ENCODE measurements at places on chromosomes 7 and 10.

DNA sequence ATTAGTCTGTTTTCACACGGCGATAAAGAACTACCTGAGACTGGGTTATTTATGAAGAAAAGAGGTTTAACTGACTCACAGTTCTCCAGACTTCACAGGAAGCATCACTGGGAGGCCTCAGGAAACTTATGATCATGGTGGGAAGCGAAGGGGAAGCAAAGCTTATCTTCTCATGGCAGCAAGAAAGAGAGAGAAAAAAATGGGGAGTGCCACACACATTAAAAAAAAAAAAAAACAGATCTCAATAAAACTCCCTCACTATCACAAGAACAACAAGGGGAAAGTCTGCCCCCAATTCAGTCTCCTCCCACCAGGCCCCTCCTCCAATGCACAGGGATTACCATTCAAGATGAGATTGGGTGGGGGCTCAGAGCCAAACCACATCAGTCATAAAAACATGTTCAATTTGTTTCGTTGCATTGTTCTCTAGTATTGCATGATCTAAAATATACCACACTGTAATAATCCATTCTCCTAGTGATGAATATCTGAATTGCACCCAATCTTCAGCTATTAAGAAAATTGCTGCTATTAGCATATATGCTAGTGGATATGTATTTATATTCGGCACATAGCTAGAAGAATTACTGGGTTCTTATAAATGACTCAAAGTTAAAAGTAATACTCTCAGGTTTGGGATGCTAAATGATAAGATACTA, 328.9 kb upstream of the KCND2 start:
- no peak for DNase-seq

GRCh38 chr7:70669854-70670253, 462.1 kb upstream of the GALNT17 start:
- no peak for DNase-seq

DNA sequence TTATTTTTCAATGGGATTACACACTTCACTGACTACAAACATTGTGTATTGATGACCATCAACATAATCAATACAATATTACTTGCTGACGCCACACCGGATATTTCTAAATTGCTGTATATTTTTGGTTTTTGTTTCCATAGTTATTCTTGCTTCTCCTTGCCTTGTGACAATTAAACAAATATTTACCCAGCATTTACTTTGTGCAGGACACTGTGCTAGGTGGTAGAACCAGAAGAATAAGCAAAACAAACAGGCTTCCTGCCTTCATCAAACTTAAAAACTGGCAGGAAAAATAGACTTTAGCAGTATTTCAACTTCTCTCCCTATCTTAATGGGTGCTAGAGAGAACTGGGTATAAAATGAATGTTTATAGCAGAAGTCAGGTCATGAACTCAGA, 50.6 kb downstream of the ZNF277 start:
- no peak for DNase-seq

DNA sequence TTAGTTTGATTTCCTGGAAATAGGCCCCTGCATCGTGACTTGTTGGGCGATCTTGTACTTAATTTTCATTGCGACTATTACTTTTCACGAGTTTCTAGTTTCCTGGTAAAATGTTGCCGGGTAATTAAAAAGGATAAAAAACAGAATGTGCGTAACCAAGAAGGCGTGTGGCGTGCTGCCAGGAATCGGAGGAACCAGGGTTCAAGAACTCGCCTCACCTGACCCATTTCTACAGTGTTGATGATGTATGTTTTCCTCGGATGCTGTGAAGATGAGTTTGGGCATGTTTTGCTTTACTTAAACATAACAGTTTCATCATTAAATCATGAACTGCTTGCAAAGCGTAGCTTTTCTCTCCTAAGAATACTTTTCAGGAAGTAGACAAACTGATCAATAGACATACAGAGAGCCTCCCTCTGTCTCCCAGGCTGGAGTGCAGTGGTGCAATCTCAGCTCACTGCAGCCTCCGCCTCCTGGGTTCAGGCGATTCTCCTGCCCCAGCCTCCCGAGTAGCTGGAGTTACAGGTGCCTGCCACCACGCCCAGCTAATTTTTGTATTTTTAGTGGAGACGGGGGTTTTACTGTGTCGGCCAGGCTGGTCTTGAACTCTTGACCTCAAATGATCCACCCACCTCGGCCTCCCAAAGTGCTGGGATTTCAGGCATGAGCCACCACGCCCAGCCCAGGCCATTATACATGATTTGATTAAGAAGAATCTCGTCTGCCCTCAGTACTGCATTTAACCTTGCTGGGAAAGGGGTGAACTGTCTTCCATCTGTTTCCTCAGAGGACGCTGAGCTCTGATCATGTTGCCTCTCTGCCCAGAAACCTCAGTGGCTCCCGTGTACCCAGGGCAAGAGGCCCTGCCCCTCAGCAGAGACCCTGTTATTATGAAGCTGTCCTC, 9.1 kb downstream of the FOXK1 start:
- no peak for DNase-seq

DNA sequence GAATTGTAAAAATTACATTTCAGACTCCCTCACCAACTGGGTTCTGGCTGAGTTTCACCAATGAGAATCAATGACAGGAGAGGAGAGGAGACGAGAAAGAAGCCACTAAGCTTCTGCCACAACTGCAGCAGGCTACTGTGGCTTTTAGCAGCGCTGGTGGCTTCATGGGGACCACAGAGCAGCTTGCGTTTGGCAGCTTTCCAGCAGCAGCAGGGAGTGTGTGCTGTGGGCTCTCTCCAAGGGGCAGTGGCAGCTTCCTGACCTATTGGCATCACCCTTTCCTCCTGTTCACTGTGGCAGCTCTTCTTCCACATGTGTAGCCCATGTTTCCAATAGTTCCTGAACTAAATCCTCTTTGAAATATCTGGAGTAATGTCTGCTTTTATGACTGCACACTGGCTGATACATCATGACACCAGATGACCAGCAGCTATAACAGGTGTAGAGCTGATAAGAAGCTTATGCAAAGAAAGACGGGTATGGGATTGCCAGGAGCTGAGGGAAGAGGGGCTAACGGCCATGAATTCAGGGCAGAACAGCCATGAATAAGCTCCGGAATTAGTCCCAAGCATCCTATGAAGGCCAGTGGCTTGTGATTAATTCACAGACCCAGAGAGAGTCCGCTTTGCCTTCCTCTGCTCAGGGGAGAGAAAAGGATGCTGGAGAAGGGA, 46.8 kb downstream of the KCNH2 start:
- DNase-seq: peak; percentile 26

- DNase-seq: no peak
Measured at GRCh38 chr10:64379898-64380297, 858.7 kb downstream of the REEP3 start.

GRCh38 chr7:130891254-130892094, 157.5 kb upstream of the KLF14 start:
- DNase-seq: no peak

- peak; percentile 27 for DNase-seq
Measured at GRCh38 chr10:111076682-111077478, at the start of gene ADRA2A. Gene ADRA2A (plus strand): TSS chr10:111077029. CDS start chr10:111077997, 968 bp downstream.

- DNase-seq: no peak
Measured at GRCh38 chr7:43891069-43891955, 15.1 kb downstream of the URGCP start.

GRCh38 chr7:15166620-15167019, 264.1 kb upstream of the DGKB start:
- no peak for DNase-seq

DNA sequence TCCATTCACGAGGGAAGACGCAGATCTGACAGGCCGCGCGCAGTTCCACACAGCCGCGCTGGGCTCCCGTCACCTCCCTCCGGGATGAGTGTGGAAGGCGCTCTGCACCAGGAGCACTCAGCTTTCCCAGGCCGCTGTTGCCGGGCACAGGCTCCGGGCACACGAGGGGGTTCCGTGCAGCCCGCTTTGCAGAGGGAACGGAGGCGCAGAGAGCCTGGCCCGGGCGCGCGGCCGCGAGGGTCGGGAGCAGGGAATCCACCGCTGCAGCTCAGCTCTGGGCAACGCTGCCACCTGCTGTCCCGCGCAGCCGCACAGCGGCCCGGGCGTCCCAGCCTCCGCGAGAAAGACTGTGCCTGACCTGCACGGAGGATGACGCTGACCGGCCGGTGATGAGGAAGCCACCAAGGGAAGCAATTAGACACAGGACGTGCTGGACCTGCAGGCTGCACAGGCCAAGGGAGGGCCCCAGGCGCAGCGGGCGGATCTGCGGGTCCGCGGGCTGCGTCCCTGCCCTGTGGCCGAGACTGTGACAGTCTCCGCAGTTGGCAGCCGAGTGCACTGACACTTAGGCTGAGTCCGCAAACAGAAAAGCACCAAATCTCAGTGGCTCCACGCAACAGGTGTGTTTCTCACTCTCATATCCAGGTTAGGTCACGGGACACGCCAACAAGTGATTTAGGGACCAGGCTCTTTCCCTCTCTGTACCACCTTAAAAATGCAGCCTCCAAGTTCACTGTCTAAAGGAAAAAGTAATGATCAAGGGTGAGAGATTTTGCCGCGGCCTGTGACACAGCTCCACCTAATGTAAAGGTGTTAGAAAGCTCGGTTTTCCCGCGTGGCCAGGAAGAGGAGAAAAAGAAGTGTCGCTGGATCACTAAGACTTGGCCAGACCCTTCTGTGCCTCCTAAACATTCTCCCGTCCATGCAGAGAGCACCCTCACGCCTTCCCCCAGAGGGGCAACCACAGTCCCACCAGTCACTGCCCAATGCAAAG, 94.5 kb downstream of the SEC61G start:
- peak; percentile 7 for DNase-seq

GRCh38 chr7:148505645-148506375, 84.8 kb upstream of the C7orf33 start:
- no peak for DNase-seq

DNA sequence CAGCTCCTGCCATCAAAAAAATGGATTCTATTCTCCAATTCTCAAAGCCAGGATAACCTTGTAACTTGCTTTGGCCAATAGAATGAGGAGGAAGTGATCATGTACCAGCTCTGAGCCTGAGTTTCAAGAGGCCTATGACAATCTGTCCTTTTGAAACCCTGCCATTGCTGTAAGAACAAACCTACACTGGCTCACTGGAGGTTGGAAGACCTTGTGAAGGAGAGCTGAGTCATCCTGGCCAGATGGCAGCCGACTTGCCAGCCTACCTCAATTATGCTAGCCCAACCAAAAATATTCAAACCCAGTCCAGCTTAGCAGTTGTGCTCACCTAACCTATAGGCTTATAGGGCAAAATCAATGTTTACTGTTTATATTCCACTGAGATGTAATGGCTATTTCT, 93.0 kb downstream of the HGF start:
- no peak for DNase-seq

- DNase-seq: no peak
Measured at GRCh38 chr7:14069961-14070360, 80.5 kb upstream of the ETV1 start.

- no peak for DNase-seq
Measured at GRCh38 chr7:92422926-92423325, 24.4 kb upstream of the GATAD1 start.

- DNase-seq: no peak
Measured at GRCh38 chr10:101595591-101596433, 7.7 kb downstream of the DPCD start.

GRCh38 chr10:32970910-32971309, 12.9 kb upstream of the ITGB1 start:
- no peak for DNase-seq

GRCh38 chr10:18293536-18294510, 153.6 kb downstream of the CACNB2 start:
- DNase-seq: no peak

GRCh38 chr10:30445711-30446110, 11.7 kb downstream of the MAP3K8 start:
- DNase-seq: no peak

DNA sequence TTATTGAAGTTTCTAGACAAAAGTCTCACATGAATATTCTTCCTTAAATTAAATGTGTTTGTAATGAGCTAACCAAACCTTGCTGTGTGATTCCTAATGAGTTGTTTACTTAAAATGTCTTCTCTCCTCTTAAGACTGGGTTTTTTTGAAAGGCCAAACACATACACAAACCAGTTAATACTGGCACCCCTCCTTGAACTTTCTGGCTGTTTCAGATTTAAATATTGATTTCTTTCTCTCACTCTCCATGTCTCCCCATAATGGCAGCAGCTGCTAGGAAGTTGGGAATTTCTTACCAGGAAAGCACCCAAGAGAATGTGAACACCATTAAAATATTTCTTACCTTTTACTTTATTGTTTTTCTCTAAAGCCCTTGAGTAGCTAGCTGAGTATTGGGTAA, 11.4 kb upstream of the PTN start:
- no peak for DNase-seq

DNA sequence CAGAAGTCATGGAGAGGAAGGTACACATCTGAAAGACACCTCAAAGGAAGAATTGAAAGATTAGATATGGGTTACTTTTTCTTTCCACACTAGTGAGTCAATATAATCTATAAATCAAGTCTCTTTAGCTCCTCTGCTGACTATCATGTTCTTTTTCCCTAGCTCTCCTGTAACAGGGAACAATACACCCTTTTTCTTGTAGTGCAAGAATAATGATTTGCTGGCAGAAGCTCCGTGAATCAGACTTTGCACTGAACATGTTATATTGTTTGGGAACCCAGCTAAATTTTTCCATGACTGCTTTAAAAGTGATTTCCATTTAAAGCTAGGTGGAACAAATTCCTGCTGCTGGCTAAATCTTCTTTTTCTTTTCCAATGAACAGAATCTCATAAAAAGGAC, 756.6 kb upstream of the C7orf33 start:
- DNase-seq: no peak

- DNase-seq: no peak
Measured at GRCh38 chr10:95755511-95756004, 405 bp upstream of the ENTPD1 start.

GRCh38 chr7:7175075-7175695, 7.2 kb upstream of the C1GALT1 start:
- DNase-seq: no peak

DNA sequence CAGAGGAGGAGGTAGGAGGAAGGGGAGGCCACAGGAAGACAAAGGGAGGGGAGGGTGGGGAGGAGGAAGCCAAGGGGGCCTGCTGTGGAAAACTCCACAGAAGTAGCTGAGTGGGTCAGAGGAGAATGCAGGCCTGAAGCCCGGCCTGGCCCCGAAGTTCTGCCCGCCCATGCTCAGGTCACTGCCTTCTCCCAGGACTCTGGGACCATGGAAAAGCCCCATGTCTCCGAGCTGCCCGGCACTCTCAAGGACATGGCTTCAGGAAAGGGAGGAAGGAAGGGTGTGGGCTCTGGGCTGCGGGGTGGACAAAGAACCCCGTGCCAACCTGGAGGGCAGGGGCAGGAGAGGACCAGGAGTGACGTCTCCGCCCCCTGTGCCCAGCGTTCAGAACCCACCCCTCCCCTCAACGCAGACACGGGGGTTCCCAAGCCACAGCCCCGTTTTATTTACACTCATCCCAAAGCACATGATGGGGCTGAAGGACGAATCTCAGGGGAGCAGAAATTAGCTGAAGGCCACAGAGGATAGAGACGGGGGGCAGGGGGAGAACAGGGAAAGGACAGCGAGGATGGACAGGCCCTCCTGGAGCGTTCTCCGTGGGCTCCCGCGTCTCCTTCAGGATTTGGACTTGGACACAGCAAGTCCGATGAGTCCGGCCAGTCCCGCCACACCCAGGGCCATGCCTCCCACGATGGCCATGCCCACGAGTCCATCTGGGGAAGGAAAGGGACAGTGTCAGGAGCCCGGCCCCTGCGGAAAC, 1.8 kb upstream of the CLDN15 start:
- no peak for DNase-seq

- DNase-seq: no peak
Measured at GRCh38 chr10:9227679-9228365, 1173.3 kb downstream of the GATA3 start.

Data from NCI-H2227 treated with DMSO at 0.1 percent for 48 hours (cell line).